Thyroid gland (tissue), 4 donors: ENCODE measurements at places on chromosomes 5 and 9. TPM values are rescaled to one million over a fixed set of nuclear protein-coding genes. Genes with fewer than 3 reads are reported as not detected.
A peak's percentile ranks its signal among the peaks of the same experiment; 100 is the strongest.

The TBCA gene
- total RNA-seq: 222 TPM

The POLR3G gene
- total RNA-seq: 1.0 TPM

The GPR151 gene
- total RNA-seq: not detected

The IL9 gene
- not detected for total RNA-seq

The PCDH1 gene
- total RNA-seq: 27.4 TPM

- no peak for DNase-seq
- H3K27ac ChIP-seq: no peak overlapping the region
- H3K4me1 ChIP-seq: no peaks in the 10 kb centered on the region
- no peaks in the 10 kb centered on the region for H3K27me3 ChIP-seq
- no peaks in the 10 kb centered on the region for H3K36me3 ChIP-seq
Observed at GRCh38 chr5:174073122-174073660, 27.7 kb downstream of the NSG2 start.

DNA sequence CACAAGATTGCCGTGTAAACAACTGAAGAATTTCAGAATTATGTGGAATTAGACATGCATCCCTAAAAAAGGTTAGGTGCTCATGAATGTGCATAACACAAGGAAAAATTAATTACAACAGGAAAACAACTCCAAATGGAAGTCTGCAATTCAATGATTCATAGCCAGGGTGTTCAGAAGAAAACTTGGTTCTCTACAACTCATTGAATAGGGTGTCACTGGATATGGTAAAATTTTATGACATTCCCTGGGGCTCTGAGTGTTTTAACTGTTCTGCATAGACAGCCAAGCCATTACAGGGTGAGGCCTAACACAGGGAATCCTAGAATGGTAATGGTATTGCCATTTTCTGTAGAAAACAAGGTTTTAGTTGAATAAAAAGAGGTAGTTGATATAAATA lies 24.4 kb upstream of the ZSWIM6 start:
- no peaks in the 10 kb centered on the region for H3K36me3 ChIP-seq
- H3K27me3 ChIP-seq: no peaks in the 10 kb centered on the region
- no peak overlapping the region for H3K4me3 ChIP-seq
- no peak for DNase-seq
- no peaks in the 10 kb centered on the region for H3K4me1 ChIP-seq
- H3K27ac ChIP-seq: no peak overlapping the region

DNA sequence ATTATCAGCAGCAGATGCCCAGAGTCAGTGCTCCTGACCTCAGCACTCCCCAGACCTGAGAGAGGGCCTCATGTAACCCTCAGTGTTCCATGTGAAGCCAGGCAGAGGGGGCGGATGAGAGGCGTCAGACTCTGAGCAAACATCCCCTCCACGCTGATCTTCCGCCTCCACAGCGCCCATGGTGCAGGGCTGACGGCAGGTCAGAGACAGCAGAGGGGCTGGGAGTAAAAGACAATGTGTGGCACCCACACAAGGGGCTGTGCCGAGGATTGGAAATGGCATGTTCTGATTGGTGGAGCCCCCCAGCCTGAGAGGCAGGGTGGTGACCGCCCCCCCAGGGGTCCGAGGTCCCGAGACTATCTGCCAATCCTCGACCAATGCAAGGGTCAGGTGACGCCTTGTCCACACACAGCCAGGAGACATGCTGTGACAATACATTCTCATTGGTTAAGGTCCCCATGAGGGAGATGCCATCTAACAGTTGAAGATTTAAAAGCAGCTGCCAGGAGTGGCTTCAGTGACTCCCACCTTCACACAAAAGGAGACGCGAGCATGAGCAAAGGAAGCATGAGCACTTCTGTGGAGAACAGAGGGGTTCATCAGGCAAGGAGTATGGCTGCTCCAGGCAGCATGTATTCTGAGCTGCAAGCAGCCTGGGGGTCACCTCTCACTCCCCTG lies 19.3 kb upstream of the SLC25A51 start:
- H3K27ac ChIP-seq: no peak overlapping the region
- no peaks in the 10 kb centered on the region for H3K36me3 ChIP-seq
- H3K27me3 ChIP-seq: no peaks in the 10 kb centered on the region
- peaks cover 19% of the 10 kb centered on the region for H3K4me1 ChIP-seq
- DNase-seq: no peak
- H3K4me3 ChIP-seq: no peak overlapping the region

GRCh38 chr9:126131066-126132010 lies 195.3 kb upstream of the MVB12B start:
- H3K36me3 ChIP-seq: no peaks in the 10 kb centered on the region
- no peaks in the 10 kb centered on the region for H3K27me3 ChIP-seq
- no peaks in the 10 kb centered on the region for H3K4me1 ChIP-seq
- H3K4me3 ChIP-seq: no peak overlapping the region
- H3K27ac ChIP-seq: no peak overlapping the region

GRCh38 chr5:96396878-96397277 lies 36.2 kb downstream of the PCSK1 start:
- no peaks in the 10 kb centered on the region for H3K27me3 ChIP-seq
- no peak overlapping the region for H3K4me3 ChIP-seq
- DNase-seq: no peak
- no peak overlapping the region for H3K27ac ChIP-seq
- no peaks in the 10 kb centered on the region for H3K36me3 ChIP-seq
- no peaks in the 10 kb centered on the region for H3K4me1 ChIP-seq

GRCh38 chr9:38445154-38446043 lies 21.1 kb upstream of the IGFBPL1 start:
- H3K27ac ChIP-seq: no peak overlapping the region
- H3K4me1 ChIP-seq: no peaks in the 10 kb centered on the region
- H3K27me3 ChIP-seq: no peaks in the 10 kb centered on the region
- H3K36me3 ChIP-seq: no peaks in the 10 kb centered on the region
- H3K4me3 ChIP-seq: no peak overlapping the region
- no peak for DNase-seq

- H3K27me3 ChIP-seq: no peaks in the 10 kb centered on the region
- peak; percentile 1 for DNase-seq
- H3K36me3 ChIP-seq: no peaks in the 10 kb centered on the region
Observed at GRCh38 chr5:35598707-35599370, 18.8 kb upstream of the SPEF2 start.

GRCh38 chr5:148820461-148821395 lies 5.7 kb upstream of the ADRB2 start:
- peaks cover 4% of the 10 kb centered on the region for H3K4me1 ChIP-seq
- H3K4me3 ChIP-seq: no peak overlapping the region
- DNase-seq: peak; percentile 15
- H3K27ac ChIP-seq: no peak overlapping the region
- H3K36me3 ChIP-seq: no peaks in the 10 kb centered on the region
- H3K27me3 ChIP-seq: no peaks in the 10 kb centered on the region
